GM12878 (cell line): ENCODE measurements at places on chromosomes 16 and 17. TPM values are rescaled to one million over a fixed set of nuclear protein-coding genes. Genes with fewer than 3 reads are reported as not detected.

DNA sequence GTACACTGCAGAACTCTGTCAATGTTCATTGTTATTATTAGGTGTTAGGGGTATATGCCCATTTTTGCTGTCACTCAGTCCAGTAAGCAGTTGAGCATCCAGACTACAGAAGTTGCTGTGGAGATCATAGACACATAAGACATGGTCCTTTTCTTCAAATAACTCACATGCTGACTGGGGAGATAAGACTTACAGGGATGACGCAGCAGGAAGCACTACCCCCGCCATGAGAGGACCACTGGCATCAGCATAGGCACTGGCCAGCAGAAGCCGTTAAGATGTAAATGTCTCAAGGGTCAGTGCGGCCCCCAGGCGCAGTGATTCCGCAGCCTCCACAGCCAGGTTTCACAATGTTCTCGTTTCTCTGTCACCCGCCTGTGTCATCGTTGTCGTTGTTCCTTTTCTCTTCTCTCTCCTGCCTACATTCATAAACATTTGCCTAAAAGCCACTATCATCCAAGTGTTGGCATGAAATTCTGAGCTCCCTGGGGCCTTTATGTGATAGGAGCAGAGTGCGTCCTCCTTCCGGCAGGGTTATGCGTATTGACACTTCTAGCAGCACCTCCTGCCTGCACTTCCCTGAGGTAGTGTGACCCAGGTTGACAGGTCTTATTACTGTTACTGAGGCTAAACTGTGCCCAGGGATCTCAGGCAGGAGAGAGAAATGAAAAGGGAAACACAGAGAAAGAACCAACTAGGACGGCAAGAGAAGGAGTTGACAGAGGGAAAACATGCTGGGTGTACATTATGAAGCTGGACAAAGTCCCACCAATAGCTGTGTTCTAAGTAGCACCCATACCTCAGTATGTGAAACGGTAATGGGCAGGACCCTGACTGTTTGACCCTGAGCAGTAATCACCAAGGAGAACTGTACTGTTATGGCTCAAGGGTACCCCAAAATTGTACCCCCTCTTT, 17.9 kb downstream of the TANGO6 start:
- no peaks in the 10 kb centered on the region for H3K27me3 ChIP-seq
- H3K27ac ChIP-seq: no peak overlapping the region
- no peak overlapping the region for H3K4me3 ChIP-seq
- H3K4me1 ChIP-seq: peaks cover 12% of the 10 kb centered on the region; the same call in 1 of the 2 replicates

Gene GNG13
- not detected in 2 replicates for total RNA-seq

Gene PERCC1
- total RNA-seq: not detected in 2 replicates

- no peak overlapping the region for H3K4me3 ChIP-seq
- H3K36me3 ChIP-seq: peaks cover 6% of the 10 kb centered on the region
- no peak overlapping the region for H3K27ac ChIP-seq
- DNase-seq: no peak
Measured at GRCh38 chr17:48066656-48067055, 18.5 kb downstream of the NFE2L1 start.

Gene CA4
- not detected in 2 replicates for total RNA-seq

GRCh38 chr16:57944970-57945739, 25.8 kb downstream of the CNGB1 start:
- H3K27ac ChIP-seq: no peak overlapping the region
- DNase-seq: no peak
- no peaks in the 10 kb centered on the region for H3K36me3 ChIP-seq
- H3K4me3 ChIP-seq: no peak overlapping the region
- H3K27me3 ChIP-seq: no peaks in the 10 kb centered on the region

Gene TBC1D26
- not detected in 2 replicates for total RNA-seq

Gene TUBB3
- 1.6 and 2.3 TPM in 2 replicates for total RNA-seq
